ENCODE measurements at places on chromosomes 7 and 10. TPM values are rescaled to one million over a fixed set of nuclear protein-coding genes. Genes with fewer than 3 reads are reported as not detected.

The ABCB4 gene
- 0.40 TPM for polyA plus RNA-seq

The TMEM213 gene
- 0.15 TPM for polyA plus RNA-seq

The HOGA1 gene
- polyA plus RNA-seq = 1.3 TPM

The BUD23 gene
- 69.7 TPM for polyA plus RNA-seq

The POLD2 gene
- 82.1 TPM for polyA plus RNA-seq

Measured in muscle of arm (tissue), 14 donors.